ENCODE measurements at places on chromosomes 2 and 18.

DNA sequence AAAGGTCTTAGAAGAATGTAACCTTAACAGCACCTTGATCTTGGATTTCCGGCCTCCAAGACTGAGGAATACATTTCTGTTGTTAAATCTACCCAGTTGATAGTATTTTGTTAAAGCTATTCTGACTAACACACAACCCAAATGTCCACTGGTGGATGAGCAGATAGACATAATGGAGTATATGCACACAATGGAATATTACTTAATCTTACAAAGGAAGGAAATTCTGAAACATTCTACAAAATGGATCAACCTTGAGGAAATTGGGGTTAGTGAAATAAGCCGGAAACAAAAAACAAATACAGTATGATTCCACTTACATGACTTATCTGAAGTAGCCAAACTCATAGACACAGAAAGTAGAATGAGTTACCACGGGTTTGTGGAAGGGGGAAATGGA lies 168.7 kb downstream of the ZNF804A start:
- no peak for DNase-seq

- DNase-seq = no peak
Measured at GRCh38 chr2:163370169-163370886, 365.5 kb downstream of the FIGN start.

DNA sequence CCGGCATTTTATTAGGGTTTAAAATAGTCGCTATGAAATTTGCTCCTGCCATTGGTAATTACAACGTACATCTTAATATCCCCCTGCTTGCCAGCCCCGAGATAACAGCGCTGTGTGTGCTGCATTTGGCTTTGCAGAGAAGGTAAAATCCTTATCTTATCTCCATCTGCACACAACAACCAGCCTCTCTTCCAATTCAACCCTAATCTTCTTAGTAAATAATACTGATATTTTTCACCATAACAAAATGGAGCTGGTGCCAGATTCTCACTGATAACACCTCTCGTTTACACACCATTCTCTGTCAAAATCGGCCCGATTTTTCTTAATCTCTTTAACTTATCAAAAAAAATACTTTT lies 61.4 kb upstream of the SIX3 start:
- DNase-seq = no peak

GRCh38 chr2:127407661-127408003 lies 10.6 kb upstream of the PROC start:
- DNase-seq = no peak

DNA sequence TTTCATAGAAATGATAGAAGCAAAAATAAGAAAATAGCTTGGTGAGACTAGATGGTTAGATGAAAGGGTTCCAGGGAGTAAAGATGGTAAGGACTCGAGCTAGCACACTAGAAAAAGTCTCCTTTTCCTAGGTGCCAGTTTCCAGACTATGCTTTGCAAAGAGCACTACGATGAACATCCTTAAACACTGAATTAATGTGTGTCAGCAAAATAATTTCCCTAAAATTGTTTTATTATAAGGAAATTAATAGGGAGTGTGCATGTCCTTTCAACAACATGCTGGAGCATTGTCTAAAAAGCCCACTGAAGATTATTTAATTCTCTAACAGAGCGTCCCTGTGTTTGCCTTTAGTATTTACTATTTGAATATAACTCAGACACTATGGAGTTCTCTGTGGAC lies 107.4 kb upstream of the NDUFV2 start:
- no peak for DNase-seq

DNA sequence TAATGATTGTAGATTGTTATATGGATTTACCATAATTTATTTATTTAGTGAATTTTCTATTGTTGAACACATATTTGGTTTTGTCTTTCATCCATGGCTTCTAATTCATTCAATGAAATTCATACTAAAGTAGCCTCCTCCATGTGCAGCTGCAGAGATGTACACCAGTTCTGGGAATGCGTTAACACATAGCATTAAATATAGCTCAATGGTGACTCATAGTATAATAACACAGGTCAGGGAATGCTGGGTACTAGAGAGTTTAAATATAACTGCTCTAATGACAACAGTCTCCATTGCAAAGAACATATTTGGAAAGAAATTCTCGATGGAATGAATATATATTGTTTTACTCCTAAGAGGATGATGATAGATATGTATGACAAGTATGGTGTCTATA lies 1190.2 kb upstream of the NRXN1 start:
- no peak for DNase-seq
